Stomach (tissue), 19 donors: ENCODE measurements at places on chromosomes 11 and 22. TPM values are rescaled to one million over a fixed set of nuclear protein-coding genes. Genes with fewer than 3 reads are reported as not detected.

Gene MYO7A
- 2.7 TPM for total RNA-seq

Gene TRIM48
- not detected for total RNA-seq

Gene USP35
- 13.3 TPM for total RNA-seq

GRCh38 chr11:96579656-96580055 is 189.8 kb downstream of the JRKL start:
- DNase-seq: no peak

GRCh38 chr22:19693581-19693980 is 20.7 kb upstream of the SEPTIN5 start:
- no peak for DNase-seq

Gene C11orf91
- total RNA-seq: not detected

GRCh38 chr22:25212337-25212736 is 7.1 kb upstream of the CRYBB2 start:
- DNase-seq: no peak

Gene ATG2A
- total RNA-seq: 34.5 TPM

Gene KRTAP5-2
- not detected for total RNA-seq

- peak; percentile 69 for DNase-seq
Observed at GRCh38 chr22:36860821-36861659, at the start of gene NCF4. TSS of gene NCF4 (plus strand) at chr22:36861006. CDS start at chr22:36861172, 166 bp downstream.

Gene ALX4
- total RNA-seq: not detected

- DNase-seq: no peak
Observed at GRCh38 chr11:60845338-60845737, 3.4 kb downstream of the CCDC86 start.

Gene NNMT
- 442 TPM for total RNA-seq

Gene ACTN3
- not detected for total RNA-seq

- DNase-seq: no peak
Observed at GRCh38 chr11:68932933-68933577, 29.4 kb downstream of the IGHMBP2 start.

- no peak for DNase-seq
Observed at GRCh38 chr11:66042227-66042995, 6.5 kb downstream of the GAL3ST3 start.

Gene EXPH5
- total RNA-seq: 11.6 TPM

- DNase-seq: peak; percentile 44
Observed at GRCh38 chr11:15852179-15852578, 504.2 kb downstream of the SOX6 start.

DNA sequence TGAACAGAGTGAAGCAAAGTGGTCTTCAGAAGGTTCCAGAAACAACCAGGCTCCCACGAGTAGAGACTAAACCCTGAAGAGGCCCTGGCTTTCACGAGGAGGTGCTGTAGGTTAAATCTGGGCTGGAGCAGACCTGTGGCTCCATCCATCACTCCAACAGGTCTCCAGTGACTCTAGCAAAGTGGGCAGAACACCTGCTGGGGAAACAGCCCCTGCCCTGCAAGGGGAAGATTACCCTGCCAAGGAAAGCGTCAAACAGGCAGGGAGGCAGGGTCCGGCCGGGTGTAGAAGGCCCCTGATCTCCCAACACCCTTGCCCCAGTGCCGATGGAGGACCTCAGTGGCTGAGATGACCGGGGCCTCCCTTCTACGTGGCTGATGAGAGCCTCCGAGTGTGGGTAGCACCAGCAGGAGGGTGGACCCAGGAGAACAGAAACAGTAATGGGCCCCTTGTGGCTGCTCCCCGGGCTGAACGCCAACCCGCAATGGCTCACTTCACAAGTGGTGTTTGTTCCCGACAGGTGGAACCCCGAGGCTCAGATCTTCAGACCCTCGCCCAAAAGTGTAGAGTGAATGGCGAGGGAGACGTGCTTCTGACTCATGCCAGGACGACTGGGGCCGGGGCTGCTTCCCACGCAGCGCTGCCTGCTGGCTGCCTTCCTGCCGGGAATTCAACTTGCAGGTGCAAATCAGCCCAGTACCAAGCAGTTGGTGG is 112.0 kb downstream of the SHANK2 start:
- DNase-seq: no peak

GRCh38 chr22:24823787-24824186 is 17.8 kb downstream of the SGSM1 start:
- no peak for DNase-seq

GRCh38 chr22:44407171-44407986 is 90.7 kb downstream of the RTL6 start:
- DNase-seq: no peak

GRCh38 chr11:75924966-75925784 is 110.2 kb downstream of the UVRAG start:
- no peak for DNase-seq

DNA sequence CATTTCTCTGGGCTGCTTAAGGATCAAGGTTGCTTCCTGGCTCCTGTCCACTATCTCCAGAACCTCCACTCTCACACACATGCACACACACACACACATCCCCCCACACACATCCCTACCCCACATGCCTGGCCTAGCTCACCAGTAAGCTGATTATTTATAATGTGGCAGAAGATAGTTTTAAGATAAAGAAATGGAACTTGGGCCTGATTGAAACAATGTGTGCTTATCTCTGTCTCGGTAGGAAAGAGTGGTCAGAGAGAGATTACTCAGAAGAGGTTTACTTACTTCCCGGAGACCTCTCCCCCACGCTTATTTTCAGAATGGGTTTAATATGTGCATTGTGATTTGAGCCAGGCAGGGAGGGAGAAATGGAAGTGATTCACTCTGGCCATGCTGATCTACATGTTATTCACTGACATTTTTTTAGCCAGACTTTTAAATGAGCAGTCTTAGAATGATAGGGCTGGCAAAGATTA is 422.4 kb downstream of the TENM4 start:
- DNase-seq: no peak

GRCh38 chr11:4186464-4187054 is 92.0 kb downstream of the RRM1 start:
- DNase-seq: no peak

- no peak for DNase-seq
Observed at GRCh38 chr11:120031612-120032600, 106.0 kb downstream of the TRIM29 start.

- DNase-seq: no peak
Observed at GRCh38 chr11:76025068-76025467, 181.2 kb downstream of the WNT11 start.

GRCh38 chr22:49063545-49063890 is 764.2 kb downstream of the BRD1 start:
- no peak for DNase-seq

Gene FCHSD2
- 21.8 TPM for total RNA-seq

Gene PDGFB
- 2.5 TPM for total RNA-seq
